ENCODE measurements at places on chromosomes 7 and 10. TPM values are rescaled to one million over a fixed set of nuclear protein-coding genes. Genes with fewer than 3 reads are reported as not detected.

DNA sequence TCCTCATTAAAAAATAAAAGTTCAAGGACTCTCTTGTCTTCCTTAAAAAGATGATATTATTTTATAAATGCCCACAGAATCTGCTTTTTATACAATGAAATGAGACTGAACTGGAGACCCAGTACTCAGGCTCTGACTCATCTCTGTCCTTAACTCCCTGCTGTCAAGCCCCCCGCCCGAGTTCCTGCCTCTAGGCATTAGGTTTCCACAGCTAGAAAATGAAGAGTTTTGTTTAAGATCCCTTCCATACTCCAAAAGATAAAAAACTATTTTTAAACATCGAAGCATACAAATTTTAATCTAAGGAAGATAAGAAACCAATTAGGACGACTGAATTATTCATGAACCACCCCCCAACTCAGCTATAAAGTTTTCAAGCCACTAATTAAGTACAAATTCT is 97.7 kb upstream of the FEZF1 start:
- DNase-seq: no peak

DNA sequence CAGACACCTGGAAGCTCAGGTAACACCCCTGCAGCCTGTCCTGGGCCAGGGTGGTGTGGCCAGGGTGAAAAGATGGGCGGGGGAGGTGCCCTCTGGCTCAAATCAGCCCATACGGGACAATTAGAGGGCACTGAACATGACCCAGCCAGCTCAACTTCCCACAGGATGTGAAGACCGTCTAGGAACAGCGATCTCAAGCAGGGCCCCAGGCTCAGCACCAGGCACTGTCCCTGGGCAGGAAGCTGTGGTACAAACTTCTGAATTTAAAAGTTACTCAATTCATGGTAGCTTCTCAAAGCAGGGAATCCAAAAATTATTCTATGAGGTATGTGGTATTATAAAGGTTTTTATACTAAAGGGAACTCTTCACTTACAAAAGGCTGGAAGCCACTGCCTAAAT is 5.1 kb upstream of the GRB10 start:
- DNase-seq: no peak

DNA sequence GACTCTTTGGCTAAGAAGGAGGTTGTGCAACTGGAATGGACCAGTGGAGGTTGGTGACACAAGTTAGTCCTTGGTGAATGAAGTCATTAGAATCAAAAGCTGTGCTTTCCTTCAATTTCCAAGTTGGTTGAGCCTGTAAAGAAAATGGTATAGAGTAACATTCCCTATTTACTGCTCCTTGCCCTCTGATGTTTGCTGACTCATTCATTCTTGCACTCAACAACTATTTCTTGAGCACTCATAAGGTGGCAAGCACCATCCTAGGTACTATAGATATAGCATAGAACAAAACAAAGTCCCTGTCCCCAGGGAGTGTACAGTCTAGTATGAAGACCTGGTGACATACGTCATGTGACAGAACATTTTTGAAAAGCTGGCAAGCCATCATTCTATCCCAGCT is 118.9 kb upstream of the CCDC6 start:
- no peak for DNase-seq

GRCh38 chr10:124547647-124548168 is 86.1 kb downstream of the LHPP start:
- no peak for DNase-seq

- no peak for DNase-seq
These were observed 47.0 kb downstream of the SPAM1 start for GRCh38 chr7:123972045-123972444.

GRCh38 chr7:109836016-109836415 is 1254.9 kb upstream of the LRRN3 start:
- DNase-seq: no peak

GRCh38 chr10:4519658-4520402 is 306.2 kb upstream of the AKR1E2 start:
- DNase-seq: peak; percentile 96

DNA sequence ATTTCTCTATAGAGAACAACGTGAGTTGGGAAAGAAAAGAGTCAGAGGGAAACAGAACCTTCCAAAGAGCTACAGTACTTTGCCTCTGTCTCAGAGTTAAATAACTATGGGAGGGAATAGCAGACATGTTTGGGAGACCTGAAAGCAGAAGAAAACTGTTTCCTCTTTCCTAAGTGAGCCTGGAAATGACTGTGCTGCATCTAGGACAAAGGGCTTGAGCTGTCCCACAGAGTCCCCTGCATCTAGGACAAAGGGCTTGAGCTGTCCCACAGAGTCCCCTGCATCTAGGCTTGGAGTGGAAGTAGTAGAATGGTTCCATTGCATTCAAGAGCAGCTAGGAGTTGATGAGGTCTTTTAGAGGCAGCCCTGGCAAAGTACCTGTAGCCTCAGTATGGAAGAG is 149.7 kb downstream of the DKK1 start:
- no peak for DNase-seq

DNA sequence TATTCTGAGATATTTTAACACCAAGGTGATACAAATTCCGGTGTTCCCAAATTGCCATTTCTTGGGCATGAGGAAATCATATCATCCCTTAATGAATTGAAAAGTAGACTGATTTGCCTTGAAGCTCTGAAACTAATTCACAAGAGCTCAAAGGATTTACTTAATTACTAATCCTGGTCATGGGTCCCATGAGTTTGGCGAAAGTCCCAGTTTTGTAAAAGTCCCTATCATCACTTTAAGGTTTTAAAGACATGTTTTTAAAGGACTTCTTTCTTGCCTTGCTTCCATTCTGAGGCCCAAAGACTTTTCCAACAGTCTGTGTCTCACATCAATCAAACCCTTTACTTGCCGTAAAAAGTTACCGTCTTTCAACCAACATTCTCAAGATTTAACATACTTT is 377.9 kb downstream of the DNAJB9 start:
- DNase-seq: no peak

DNA sequence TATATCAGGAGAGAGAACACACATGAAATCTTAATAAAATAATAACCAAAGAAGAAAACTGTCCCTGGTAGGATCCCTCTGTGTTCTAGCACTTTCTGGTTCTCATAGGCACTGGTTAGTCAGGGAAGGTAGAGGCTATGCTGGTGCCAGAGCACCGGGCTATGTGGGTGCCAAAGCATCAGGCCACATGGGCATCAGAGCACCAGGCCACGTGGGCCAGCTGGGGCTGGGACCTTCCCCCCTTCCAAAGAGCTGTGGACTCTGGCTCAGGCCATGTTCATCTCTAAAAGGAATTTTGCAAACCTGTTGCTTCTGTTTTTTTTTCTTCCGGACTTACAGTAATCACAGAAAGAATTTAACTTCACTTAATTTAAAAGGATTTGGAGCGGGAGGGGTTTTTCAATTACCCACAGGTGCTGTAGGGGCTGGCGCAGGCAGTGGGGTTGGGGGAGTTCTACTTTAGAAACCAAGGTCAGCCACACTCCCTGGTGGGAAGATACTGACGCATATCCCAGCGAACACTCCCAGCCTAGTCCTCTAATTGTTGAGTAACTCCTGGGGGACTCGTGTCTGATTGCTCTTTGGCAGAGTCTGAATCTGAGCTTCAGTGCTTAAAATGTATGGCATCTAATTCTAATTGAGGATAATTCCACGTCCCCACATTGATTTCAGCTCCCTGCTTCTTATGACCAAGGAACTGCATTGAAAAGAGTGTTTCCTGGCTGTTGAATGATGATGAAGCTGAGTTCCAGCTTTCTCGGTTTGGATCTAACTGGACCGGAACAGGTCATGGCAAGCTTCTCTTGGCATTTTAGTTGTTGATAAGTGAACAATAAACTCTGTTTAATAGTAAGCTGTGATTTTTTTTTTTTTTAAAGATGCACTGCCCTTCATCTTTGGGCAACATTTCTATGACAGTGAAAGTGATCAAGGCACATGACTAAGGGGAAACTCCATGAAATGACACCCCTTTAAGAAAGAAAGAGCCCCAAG is 110.7 kb upstream of the FZD8 start:
- no peak for DNase-seq

DNA sequence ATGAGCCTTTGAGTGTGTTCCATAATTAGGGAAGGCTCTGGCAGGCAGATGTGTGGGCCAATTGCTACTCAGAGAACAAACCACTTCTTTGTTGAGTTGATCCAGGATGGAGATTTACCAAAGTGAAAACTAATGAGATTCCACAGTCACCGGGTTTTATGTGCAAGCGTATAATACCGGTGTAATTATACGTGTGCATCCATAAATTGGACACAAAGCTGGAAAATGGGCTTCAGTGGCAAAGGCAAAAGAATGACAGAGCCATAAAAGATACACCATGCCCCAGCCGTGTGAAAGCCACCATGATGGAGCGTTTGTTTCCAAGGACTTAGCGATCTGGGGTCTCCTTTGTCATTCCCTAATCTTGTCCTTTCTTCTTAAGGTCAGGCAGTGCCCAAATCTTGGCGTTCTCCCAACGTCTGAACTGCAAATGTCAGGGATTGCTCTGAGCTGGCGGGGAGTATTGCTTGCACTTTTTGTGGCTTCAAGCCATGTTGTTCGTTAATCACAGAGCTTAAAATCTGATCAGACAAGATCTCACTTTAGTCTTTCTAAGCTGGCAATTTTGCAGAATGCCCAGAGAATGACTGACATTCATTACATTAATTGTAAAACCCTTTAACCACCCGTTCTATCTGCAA is 70.1 kb downstream of the NPTX2 start:
- no peak for DNase-seq

DNA sequence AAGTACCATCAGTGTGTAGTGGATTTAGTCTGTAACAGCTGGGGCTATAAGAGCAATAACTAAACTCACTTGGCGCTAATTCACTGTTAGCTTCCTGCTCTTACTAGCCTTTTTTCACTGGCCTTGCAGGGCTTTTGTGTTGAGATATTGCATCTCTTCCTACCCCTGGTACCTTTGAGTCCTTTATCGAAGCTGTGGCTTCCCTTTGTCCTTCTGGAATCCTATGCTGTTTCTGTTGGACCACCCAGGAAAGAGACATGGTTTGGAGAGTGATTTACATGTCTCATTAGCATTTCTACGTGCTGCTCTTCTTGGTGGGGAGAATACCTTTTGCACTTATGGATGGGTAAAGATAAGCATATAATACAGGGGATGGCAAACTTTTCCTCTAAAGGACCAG is 103.8 kb downstream of the MLLT10 start:
- no peak for DNase-seq

Gene ZDHHC4
- total RNA-seq: 92.1 TPM

Gene NEUROD6
- total RNA-seq: not detected

Gene PTF1A
- not detected for total RNA-seq

Gene PRSS2
- not detected for total RNA-seq

Gene DOCK4
- total RNA-seq: 10.1 TPM

Gene ERVW-1
- not detected for total RNA-seq

Measured in bronchial epithelial cell (primary cell).